ENCODE measurements at places on chromosomes 16 and 17.

- DNase-seq, result no peak
These were observed 132.3 kb downstream of the PCTP start for GRCh38 chr17:55883149-55883548.

GRCh38 chr17:77528516-77529327, 388.0 kb downstream of the SEC14L1 start:
- peak; percentile 89 for DNase-seq

GRCh38 chr17:79019632-79020584, 4.1 kb upstream of the C1QTNF1 start:
- DNase-seq, result peak; percentile 66

DNA sequence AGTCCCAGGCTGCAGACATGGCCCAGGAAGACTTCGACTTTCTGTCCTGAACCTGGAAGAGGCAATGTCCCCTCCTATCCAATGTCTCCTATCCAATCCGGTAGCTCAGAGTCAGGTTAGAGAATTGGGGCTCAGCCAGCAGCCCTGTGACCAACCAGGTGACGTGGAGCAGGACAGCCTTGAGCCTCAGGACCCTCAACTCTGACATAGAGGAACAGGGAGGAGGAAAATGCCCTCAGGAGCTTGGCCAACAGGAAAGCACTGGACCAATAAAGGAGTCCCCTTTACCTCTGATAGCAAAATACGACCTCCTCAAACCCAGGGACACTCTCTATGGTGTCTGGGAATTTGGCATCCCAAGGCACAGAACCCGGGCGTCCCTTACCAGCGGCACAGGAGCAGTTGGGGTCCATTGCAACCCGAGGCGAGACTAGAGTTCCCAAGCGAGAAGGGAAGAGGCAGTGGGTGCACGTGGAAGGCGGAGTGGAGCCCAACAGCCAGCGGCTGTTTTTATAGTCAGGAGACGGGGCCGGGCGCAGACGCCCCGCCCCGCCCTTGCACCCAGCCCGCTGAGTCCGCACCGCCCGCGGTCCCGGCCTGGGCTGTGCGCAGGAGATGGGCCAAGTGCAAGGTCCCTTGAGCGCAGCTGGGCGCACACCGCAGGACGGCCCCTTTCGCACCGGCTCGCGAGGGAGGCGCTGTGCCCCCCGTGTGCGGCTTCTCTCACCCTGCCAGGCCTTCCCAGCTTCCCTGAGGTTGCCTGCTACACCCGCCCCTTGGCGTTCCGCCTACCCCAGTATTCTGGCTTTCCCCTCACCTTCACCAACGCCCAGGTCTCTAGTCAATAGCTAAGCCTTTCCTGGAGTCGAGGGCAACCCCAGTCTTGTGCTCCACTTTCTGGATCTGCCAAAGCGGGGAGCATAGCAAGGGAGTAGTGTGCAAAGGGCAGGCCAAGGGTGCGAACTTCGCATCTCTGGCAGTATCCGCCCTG, at the start of gene MT1G:
Gene MT1G, minus strand, starts transcription at position 485 of the 991 bp plus-strand sequence. Its CDS starts 72 bp downstream, at position 413.
- DNase-seq, result no peak

- peak; percentile 9 for DNase-seq
These were observed 2.0 kb downstream of the CACNG1 start for GRCh38 chr17:67046398-67046797.

DNA sequence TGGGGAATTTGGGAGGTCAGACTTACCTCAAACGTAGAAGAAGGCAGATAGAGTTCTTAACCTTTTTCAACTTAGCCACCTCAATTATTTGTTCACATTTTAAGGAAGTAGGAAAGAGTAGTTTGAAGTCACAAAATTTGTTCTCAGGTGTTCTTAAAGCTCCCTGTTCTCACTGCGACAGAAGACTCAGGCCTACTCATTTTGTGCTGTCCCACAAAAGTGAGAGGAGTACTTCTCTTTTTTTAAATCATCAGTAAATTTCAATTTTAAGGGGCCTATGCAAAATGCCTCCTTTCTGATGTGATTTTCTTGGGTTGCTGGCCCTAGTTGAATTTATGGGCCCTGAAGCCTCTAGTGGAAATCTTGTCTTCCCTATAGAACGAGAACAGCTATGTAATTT, 133.4 kb downstream of the MAP2K6 start:
- DNase-seq, result no peak

GRCh38 chr17:19260958-19261357, 23.8 kb downstream of the EPN2 start:
- peak; percentile 84 for DNase-seq

- DNase-seq, result no peak
These were observed 42.1 kb downstream of the RANBP10 start for GRCh38 chr16:67764158-67764667.
